ENCODE measurements at places on chromosomes 3 and 15. TPM values are rescaled to one million over a fixed set of nuclear protein-coding genes. Genes with fewer than 3 reads are reported as not detected.

DNA sequence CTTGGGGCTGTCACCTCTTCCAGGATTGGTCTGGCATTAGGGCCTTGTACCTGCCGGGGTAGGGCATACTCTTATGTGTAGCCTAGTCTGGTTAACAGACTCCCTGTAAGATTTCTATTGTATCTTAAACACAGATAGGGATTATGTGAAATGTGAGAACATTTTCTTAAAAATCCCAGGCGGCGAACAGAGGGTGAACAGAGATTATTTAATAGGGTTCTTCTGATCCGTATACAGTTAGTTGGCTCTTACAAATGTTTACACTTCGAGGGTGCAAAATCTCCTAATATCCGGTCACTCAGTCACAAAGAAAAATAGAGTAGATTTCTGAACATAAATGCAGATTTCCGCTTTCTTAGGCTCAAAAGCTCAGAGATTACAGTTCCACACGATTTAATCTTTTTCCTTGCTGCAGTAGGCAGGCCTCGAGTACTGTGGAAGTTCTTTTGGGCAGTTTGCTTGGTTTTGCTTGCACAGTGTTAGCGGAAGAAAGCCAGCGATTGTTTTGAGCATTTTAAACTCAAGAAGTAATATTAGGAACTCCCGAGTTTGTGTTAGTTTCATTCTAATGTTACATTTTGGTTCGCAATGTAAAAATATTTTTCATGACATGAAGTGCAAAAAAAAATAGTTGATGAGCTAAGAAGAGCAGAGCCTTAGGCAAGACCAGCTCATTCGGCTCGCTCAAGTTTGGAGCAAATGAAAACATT lies 993 bp downstream of the PLCL2 start:
- DNase-seq, result no peak

- DNase-seq, result no peak
These were observed 26.9 kb upstream of the WDR72 start for GRCh38 chr15:53786401-53786800.

GRCh38 chr15:58241872-58242271 lies 103.7 kb downstream of the AQP9 start:
- DNase-seq, result no peak

DNA sequence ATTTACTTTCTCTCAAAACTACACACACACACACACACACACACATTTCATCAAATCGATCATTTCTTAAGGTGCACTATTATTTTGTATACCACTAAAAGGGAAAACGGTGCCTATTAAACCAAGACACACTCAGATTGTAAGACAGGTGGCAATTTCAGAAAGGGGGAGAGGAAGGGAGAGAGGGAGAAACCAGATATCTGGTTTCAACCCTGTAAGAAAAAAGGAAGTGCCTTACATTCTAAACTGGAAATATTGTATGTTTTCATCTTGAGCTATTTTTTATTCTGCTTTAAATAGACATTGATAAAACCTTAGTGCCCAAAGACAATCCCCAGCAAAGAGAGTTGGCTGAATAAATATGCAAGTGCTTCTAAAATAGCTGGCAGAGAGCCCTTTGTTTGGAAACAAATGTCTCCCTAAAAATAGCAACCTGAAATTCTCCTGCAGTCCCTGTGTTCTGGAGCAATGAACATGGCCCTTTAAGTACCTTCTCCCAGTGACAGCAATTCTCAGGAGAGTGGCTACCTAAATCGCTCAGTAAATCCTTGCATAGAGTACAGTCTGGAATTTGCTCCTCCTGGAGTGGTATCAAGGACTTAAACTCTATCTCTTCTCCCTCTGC lies 85.7 kb downstream of the RARB start:
- no peak for DNase-seq

DNA sequence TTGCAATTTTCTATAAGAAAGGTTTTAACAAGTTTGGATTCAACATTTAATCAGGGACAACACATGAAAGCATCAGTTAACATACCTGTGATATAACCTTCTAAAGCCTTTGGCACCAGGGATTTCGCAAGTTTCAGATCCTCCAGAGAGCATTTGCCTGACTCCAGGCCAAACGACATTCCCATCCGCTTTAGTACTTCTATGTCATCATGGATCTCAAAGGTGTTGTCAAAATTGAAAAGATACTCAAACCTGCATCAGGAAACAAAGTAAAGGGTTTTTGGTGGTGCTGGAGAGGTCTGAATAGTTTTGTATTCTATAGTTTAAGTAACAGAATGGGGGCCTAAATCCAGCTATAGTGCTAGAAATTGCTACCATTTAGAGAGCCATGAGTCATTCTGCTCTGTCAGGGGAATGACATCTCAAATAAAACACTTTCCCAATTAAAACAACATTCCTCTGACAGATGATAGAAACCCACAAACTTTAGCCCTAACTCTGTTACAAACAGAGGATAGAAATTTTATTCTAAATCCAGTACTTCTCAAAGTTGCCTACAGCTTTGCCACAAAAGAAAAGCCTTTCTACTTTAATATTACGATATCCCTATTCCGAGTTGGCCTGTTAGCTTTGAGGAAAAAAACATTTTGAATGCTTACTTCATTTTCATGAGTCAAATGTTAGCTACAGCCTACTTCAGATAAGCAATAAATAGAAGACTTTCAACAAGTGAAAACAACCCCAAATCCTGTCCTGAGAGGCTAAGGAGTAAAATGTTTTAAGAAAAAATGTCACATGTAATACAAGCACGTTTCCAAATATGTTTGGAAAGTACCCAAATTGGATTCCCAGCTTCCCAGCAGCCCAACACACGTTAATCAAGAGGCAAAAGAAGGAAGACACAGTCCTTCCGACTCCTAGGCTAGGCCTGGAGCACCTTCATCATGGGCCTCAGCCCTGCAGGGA lies 83.4 kb downstream of the ATP1B3 start:
- no peak for DNase-seq

DNA sequence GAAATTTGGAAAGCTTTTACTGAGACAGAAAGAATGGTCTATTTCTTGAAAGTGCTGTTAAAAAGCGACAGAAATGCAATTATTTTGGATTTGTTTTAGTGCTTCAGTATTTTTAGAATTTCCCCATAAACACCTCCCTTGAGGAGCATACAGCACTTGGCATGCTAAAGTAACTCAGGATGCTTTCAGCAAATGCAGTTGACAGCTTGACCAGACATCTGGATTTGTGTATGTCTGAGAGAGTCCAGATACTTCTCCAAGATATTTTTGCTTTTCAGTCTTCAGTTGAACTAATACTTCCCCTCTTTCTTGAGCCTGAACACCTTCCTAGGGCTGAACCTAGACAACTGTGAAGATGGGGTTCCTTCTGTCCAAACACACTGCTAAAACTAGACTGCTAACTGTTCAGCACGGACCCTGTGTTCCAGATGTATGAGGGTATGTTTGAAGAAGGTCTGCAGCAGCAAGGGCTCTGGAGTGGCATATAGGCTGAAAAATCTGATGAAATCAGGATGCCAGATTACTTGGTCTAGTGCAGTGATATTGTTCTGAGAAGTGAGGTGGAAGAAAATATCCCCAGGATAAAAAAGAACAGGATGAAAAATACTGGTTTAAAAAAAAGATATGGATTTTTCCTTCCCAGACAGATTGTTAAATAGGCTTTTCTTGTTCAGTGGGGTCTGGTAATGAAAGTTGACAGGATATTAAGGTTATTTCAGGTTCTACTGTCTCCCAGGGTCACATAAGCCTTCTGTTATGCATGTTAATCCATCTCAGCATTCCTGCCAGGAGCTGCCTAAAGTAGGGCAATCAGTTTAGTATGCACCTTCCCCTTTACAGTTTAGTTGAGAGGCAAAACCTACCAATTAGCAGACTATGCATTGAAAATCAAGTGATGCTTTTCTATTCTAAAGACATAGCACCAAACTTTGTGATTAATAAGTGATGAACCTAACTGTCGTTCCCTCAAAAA lies 516.9 kb upstream of the TBL1XR1 start:
- DNase-seq, result no peak

- DNase-seq, result no peak
These were observed 23.9 kb upstream of the AADACL2 start for GRCh38 chr3:151709847-151710246.

DNA sequence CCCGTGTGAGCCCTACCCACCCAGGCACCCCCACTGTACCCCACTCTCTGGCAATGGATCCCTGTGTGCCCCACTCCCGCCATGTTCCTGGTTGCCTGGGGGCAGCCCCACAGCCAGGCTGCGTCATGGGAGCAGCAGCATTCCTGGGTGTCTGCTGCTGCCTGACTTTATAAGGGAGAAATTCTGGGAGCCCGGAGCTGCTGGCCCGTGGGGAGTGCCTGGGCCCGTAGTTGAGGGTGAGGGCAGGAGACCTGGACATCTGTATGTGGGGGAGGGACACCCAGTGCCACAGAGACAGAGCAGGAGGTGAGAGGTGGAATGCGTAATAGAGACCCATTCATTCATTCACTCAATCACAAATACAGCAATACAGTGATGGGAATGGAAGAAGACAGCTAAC lies 15.1 kb downstream of the CSPG4 start:
- DNase-seq, result no peak

GRCh38 chr15:40847223-40847961 lies 3.5 kb downstream of the SPINT1 start:
- peak; percentile 45 for DNase-seq

GRCh38 chr15:101280007-101280406 lies 2.7 kb upstream of the SELENOS start:
- no peak for DNase-seq

GRCh38 chr15:90400005-90400758 lies 12.1 kb downstream of the IQGAP1 start:
- DNase-seq, result no peak

GRCh38 chr15:52143873-52144272 lies 31.3 kb upstream of the BCL2L10 start:
- DNase-seq, result no peak

DNA sequence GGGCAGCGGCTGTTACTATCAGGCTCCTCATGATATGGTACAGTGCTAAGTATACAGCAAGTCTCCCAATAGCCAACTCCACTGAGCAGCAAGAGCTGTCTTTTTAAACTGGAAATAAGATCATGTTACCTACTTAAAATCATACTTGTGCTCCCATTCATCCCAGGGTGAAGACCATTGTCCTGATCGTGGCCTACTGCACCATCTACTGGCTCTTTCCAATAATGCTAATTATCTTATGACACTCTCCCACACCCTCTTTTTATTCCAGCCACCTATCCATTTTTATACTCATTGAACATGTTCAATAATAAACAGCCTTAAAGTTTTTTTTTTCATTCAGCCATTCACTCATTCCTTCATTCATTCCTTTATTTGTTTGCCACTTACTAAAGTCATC lies 117.7 kb downstream of the GBE1 start:
- DNase-seq, result peak; percentile 11

DNA sequence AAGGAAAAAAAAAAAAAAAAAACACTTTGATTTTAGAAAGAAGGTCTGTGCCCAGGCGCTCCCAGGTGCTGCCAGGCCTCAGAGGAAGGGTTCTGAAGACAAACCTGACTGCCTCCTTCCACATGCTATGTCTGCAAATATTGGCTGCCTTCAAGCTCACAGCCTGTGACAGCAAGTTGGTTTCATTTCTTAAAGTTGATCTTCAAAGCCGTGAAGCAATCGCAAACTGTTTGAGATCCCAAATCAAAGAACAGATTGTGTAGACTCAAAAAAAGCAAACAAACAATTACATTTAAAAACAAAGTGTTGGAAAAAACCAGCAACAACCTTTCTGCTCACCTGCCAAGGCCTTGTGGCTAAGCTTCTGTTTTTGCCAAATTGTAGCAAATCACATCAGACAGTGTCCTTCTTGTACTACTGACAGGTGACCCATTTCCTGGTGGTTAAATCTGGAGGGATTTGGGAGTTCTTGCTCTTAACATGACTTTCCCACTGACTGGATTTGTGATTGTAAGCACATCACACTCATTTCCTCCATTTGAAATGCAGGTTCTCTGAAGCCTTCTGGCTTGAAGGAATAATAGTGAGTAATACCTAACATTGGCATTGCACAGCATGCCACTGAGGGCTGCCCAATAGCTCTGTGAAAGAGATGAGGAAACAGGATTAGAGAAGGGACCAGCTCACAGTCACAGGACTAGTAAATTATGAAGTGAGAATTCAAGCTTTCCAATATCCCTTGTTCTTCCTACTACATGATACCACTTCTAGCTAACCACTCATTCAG lies 502.4 kb downstream of the LPP start:
- no peak for DNase-seq

- peak; percentile 36 for DNase-seq
These were observed at the start of gene ATP2B2 for GRCh38 chr3:10505050-10505790. Gene ATP2B2 (minus strand): TSS chr3:10505586. CDS start chr3:10449543, 56,043 bp downstream.

DNA sequence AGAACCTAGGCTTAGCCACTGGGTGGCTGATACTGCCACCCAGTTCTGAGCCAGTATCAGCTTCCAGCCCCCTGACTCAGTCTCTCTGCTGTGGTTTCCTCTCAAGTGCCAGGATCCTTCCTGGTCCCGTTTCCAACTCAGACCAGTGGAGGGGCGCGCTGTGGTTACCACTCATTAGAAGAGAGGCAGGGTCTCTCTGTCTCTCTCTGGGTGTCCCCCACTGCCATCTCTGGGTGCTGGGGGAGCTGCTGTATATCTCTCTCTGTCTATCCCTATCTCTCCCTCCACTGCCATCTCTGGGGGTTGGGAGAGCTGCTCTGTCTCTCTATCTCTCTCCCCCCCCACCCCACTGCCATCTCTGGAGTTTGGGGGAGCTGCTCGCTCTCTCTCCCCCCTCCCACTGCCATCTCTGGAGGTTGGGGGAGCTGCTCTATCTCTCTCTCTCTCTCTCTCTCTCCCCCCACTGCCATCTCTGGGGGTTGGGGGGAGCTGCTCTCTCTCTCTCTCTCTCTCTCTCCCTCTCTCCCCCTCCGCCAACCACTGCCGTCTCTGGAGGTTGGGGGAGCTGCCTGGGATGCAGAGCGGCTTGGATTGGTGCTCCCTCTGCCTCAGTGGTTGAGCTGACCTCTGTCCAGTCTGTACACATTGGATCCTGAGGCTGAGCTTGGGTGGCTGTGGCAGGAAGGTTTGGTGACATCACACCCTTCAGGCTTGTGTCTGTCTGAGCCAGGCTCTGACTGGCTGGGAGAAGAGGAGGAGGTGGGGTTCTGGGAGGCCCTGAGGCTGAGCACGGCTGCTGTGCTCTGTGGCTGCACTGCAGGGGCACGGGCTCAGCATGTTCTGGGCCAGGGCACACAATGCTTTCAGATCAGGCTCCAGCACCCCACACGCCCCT lies 98.9 kb downstream of the APBA2 start:
- DNase-seq, result no peak

GRCh38 chr15:66879531-66880368 lies 177.7 kb downstream of the SMAD6 start:
- DNase-seq, result no peak

The FBXW12 gene
- total RNA-seq, result not detected

The PDCD10 gene
- total RNA-seq, result 74.6 TPM

The CFAP44 gene
- 1.7 TPM for total RNA-seq

The LRRC31 gene
- 0.23 TPM for total RNA-seq

The C3orf52 gene
- total RNA-seq, result 8.3 TPM

The GUCA1C gene
- not detected for total RNA-seq

The MANF gene
- total RNA-seq, result 131 TPM

The KCNMB2 gene
- total RNA-seq, result not detected

The THRB gene
- 0.38 TPM for total RNA-seq

The NR1I2 gene
- total RNA-seq, result 0.23 TPM

The ATP8B4 gene
- 45.8 TPM for total RNA-seq

The AHSG gene
- not detected for total RNA-seq

The CCDC39 gene
- total RNA-seq, result 0.46 TPM

Measured in endothelial cell (in vitro differentiated cells).